CD4-positive, alpha-beta T cell treated with Interleukin-17A for 1 hour (primary cell): ENCODE measurements at places on chromosomes 4 and X.

- DNase-seq, result no peak
These were observed 41.7 kb upstream of the CDKN2AIP start for GRCh38 chr4:183402771-183403170.

DNA sequence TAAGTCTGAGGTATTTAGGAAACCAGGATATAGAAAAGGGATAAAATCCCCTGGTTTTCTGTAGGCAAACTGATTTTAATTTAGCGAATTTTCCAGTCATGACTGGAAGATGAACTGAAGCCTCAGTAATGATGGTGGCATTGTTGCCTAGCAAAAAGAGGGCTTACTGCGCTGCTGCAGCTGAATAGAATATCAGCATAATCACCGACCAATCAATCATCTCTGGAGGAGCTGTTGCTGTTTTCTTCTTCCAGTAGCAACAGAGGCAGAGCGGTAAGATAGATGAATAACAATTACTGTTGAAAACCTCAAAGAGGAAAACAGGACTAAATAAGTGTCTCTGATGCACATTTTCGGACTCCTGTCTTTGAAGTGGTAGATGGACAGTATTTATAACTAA, 86.2 kb downstream of the FAM133A start:
- no peak for DNase-seq

- no peak for DNase-seq
These were observed 46.3 kb downstream of the ARHGAP6 start for GRCh38 chrX:11619441-11619840.

GRCh38 chr4:43332052-43332425, 439.5 kb downstream of the GRXCR1 start:
- no peak for DNase-seq

DNA sequence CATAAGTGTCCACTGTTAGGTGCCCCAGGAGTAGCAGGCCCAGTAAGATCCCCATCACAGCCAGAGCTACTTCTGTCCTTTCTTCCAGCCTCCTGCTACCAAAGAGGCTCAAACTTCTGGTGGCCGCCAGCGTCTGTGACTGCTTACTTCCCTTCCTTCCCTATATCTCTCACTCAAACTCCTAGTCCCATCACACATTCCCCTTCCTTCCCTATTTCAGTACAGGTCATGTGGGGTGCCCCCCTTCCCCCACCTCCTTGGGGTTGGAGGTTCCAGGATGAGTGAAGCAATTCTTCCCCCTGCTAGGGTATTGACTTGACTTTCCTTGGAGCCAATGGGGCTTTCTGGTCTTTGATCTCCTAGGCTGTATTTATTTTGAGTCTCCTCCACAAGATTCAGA, at the start of gene VSIG4:
Gene VSIG4, minus strand, starts transcription at position 137 of the 400 bp plus-strand sequence. Its CDS starts 82 bp downstream, at position 55.
- DNase-seq, result no peak

GRCh38 chrX:135295944-135296305, 13.4 kb upstream of the ETDC start:
- no peak for DNase-seq

- no peak for DNase-seq
These were observed 97.9 kb downstream of the NR3C2 start for GRCh38 chr4:148344352-148344751.

DNA sequence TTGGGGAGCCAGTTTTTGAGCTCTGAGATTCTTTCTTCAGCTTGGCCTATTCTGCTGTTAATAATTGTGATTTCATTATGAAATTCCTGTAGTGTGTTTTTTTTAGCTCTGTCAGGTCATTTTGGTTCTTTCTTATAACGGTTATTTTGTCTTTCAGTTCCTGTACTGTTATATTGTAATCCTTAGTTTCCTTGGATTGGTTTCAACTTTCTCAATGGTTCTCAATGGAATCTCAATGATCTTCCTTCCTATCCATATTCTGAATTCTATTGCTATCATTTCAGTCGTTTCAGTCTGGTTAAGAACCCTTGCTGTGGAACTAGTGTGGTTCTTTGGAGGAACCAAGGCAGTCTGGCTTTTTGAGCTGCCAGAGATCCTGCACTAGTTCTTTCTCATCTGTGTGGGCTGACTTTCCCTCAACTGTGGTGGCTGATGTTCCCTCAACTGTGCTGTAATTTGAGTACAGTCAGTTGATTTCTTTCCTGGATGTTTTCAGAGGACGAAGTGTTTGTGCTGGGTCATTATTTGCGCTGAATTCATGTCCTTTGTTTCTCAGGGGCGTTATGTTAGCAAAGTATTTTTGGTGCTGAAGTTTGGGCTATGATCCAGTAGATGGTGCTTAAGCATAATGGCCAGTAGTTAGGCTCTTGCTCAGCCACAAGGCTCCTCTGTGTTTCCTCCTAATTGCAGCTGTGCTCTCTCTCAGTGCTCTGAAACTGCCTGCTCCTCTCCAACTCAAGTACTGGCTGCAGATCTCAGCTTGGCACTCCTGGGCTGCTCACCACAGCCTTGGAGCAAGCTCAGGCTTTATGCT, 27.5 kb downstream of the ENPEP start:
- no peak for DNase-seq

GRCh38 chrX:149036086-149036485, 469.0 kb downstream of the IDS start:
- DNase-seq, result no peak

DNA sequence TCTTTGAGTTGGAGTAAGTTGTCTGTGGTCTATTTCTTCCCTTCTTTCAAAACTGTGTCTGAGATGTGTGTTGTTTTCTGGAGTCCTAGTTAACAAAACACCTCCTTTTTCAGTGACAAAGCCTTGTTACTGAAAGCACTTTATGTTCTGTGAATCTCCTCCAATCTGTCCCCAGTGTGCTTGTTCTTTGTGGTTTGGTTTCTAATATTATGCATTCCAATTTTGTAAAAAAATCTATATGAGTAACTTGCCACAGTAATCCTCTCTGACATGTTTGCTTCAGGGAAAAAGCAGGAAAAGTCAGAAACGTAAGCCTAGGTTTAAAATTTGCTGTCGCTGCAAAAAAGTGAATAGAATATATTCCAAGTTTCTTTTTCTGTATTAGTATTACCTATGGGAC, 12.4 kb downstream of the PRRG1 start:
- no peak for DNase-seq

- DNase-seq, result peak; percentile 50
These were observed 105.3 kb upstream of the NKX1-1 start for GRCh38 chr4:1511441-1512041.

DNA sequence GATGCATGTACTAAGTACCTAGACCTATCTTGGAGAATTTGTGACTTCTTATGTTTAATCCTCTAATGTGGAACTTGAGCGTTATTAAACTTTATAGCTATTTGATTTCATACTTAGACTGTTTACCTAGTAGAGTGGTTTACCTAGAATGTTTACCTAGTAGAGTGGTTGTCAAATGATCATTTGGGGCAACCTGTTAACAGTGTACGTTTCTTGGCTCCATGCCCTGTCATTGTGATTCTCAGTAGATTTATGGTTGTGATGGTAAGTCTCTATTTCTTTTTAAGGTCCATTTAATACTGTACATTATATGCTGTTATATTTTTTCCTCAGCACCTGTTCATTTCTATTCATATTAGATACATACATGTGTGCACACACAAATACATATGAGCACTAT, 233.0 kb upstream of the MAD2L1 start:
- DNase-seq, result no peak

DNA sequence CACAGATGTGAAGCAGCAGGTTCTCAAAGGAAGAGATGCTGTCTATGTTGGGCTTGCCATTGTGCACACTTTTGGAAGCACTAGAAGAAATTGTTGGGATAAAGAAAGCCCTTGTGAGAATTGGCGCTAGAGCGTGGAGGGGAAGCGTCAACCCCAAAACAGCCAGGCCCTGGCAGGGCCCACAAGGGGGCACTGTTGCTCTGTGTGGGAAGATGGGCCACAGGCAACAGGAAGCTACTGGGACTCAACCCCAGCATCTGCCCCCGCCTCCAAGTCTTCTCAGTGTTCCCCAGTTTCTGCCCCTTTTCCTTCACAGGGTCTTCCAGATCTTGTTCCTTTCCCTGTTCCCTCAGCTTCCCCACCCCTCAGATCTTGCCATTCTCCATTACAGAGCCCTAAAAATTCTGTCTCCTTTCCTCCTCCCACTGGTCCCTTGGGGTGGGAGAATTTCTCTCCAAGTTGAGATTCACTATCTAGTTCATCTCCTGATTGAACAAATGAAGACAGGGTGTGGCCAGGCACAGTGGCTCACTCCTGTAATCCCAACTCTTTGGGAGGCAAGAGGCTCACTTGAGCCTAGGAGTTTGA, 85.5 kb downstream of the STARD8 start:
- peak; percentile 53 for DNase-seq

DNA sequence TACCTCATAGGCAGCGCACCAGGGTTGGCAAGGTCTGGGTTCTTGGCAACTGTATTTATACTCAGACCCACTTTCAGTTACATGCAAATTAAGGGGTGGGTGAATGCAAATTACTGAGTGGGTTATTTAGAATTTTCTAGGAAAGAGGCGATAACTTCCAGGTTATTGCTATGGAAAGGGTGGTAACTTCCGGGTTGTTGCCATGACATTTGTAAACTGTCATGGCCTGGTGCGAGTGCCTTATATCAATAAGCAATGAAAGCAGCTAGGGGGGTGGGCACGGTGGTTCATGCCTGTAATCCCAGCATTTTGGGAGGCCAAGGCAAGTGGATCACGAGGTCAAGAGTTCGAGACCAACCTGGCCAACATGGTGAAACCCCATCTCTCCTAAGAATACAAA, 57.5 kb upstream of the SLC7A3 start:
- no peak for DNase-seq

- DNase-seq, result no peak
These were observed 3.3 kb upstream of the BBS7 start for GRCh38 chr4:121873604-121874003.

DNA sequence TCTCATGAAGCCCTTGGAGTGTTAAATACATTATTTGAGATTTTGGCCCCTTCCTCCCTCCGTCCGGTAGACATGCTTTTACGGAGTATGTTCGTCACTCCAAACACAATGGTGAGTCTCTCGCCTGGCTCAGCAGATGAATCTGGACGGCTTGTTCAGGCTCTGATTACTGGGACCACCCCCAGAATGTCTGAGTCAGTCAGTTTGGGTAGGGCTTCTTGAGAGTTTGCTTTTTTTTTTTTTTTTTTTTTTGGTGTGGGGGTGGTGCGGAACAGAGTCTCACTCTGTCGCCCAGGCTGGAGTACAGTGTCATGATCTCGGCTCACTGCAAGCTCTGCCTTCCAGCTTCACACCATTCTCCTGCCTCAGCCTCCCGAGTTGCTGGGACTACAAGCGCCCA, 62.4 kb upstream of the MSANTD1 start:
- no peak for DNase-seq

DNA sequence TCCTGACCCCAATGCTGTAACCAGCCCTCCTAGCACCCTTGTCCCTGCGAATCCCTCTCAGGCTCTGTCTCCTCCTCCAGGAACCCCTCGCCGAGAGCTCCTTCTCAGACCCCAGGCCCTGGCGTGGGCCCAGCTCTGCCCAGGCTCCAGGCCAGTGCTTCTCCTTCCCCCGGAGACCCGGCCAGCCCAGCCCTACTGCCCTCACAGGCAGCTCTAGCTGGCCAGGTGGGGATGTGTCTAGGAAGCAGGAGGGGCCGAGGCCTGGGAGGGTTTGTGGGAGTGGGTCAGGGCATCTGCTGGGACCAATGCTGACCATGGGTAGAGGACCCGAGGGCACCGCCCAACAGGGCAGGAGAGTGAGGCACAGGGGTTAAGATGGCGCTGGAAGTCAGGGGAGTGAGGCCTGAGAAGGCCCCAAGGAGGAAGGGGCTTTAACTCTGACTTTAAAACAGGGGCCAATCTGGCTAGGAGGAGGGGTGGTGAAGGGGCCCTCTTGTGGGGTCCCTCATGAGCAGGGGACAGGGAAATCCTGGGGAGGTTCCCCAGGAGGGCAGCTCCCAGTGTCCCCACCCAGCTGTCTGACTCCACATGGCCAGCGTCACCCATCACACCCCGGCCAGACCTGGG, 64.7 kb upstream of the NKX1-1 start:
- DNase-seq, result no peak

DNA sequence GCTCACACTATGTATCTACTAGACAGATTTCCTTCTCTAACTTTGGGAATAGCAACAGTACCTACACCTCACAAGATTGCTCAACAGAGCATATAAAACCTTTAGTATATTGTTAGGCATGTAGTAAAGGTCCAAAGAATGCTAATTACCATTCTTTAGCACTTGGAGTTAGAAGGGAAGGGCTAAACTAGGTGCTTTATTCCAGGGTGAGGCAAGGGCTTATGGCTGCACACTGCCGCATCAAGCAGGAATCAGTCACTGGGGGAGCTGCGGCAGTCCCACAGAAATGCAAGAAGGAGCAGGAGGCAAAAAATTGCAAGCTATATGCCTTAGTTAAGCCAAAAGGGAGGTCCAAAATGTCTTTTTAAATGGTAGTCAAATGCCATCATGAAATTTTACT, 162.7 kb downstream of the PPP3CA start:
- DNase-seq, result no peak

GRCh38 chr4:4639370-4639769, 97.5 kb upstream of the STX18 start:
- DNase-seq, result no peak

GRCh38 chr4:159145992-159146330, 43.1 kb downstream of the RAPGEF2 start:
- no peak for DNase-seq

DNA sequence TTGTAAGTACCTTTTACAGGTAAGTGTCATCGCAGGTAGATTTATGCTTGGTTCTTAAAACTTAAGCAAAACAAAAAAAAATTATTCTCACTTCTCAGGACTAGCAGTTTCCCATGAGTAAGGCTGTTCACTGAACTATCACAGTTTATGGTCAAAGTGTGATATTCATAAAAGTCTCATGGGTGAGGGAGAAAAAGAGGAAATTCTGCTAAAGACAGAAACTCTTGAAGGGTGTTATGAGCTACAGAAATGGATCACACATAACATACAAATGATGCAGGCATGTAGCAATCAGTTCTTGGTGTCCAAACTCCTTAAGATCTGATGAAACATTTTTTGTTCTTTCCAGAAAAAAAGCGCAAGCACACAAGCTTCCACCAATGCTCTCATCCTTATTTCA, 8.5 kb downstream of the RAB9A start:
- DNase-seq, result peak; percentile 23

- no peak for DNase-seq
These were observed 12.1 kb downstream of the PCGF3 start for GRCh38 chr4:717601-718320.

GRCh38 chrX:29948653-29949052, 266.7 kb upstream of the MAGEB2 start:
- no peak for DNase-seq

DNA sequence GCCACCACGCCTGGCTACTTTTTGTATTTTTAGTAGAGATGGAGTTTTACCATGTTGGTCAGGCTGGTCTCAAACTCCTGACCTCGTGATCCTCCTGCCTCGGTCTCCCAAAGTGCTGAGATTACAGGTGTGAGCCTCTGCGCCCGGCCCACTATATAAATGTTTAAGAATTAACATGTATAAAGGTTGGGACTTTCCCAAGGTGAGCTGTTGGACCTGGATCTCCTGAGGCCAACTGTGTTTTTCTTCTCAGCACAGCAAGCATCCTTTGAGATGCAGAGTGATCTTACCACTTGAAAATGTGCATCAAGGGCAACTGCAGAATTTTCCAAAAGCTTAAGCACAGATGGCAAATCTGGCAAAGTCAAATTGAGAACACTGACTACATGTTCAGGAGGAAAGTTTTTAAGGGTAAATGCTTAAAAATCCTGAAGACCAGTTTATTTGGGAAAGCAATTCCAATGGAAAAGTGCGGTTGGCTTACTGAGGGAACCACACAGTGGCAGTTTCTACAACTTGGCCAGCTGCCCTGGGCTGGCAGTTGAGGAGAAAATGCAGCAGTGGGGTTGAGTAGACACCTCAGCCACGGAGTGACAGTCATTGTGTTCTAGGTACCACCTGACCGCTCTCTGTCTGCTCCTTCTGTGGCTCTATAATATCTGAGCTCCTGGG, 168.9 kb downstream of the CBR4 start:
- no peak for DNase-seq
